ENCODE measurements at places on chromosomes 5 and 9.

GRCh38 chr5:149724884-149725283 lies 5.2 kb upstream of the PPARGC1B start:
- H3K27ac ChIP-seq = no peak overlapping the region
- no peaks in the 10 kb centered on the region for H3K36me3 ChIP-seq
- DNase-seq = peak; percentile 22
- H3K4me3 ChIP-seq = no peak overlapping the region
- no peaks in the 10 kb centered on the region for H3K4me1 ChIP-seq
- peaks cover 24% of the 10 kb centered on the region for H3K27me3 ChIP-seq

DNA sequence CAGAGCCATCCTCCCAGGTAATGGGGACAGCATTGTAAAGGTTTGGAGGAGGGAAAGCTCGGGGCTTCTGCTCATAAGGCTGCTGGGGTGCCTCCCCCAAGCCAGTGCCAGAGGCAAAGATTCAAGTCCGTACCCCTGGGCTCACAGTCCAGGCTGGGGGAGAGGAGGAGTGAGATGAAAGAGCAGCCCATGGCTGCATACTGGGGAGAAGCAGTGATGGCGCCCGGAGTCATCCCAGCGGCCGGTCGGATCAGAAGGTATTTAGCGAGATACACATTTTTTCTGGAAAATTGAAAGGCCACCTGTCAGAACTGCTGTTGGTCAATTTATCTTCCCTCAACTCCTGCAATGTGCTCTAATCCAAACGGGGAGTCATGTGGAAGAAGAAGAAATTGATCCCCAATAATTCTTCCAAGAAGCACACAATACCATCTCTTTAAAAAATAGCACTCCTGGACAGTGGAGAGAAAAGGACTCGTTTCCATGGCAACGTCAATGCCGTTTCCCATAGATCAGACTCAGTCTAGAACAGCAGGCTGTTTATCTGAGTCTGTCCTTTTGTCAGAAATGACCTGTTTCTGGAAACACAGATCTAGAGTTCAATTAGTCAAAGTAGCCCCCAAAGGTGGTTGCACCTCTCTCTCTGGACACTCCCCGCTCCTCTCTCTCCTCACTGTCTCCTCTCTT lies 65.9 kb downstream of the NSG2 start:
- H3K4me1 ChIP-seq = no peaks in the 10 kb centered on the region
- peaks cover 29% of the 10 kb centered on the region for H3K27me3 ChIP-seq
- DNase-seq = no peak
- H3K36me3 ChIP-seq = no peaks in the 10 kb centered on the region

DNA sequence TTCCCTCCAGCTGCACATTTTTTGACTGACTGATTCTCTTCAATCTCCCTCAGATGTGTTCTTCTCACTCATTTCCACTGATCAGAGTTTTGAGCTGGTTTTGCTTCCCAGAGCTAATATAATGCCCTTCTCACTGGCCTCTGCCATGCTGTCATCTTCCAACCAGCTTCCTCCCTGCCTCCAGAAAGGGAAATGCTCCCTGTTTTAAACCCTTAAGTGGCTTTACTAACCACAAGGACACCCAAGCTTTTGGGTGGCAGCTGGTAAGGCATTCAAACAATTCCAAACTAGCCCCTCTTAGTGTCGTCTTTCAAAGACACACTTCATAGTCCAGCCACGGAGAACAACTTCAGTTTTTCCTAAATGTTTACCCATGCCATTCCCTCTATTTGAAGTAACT lies 172.5 kb downstream of the CRB2 start:
- no peaks in the 10 kb centered on the region for H3K4me1 ChIP-seq
- H3K4me3 ChIP-seq = no peak overlapping the region
- H3K36me3 ChIP-seq = peaks cover 7% of the 10 kb centered on the region
- H3K27me3 ChIP-seq = no peaks in the 10 kb centered on the region
- no peak overlapping the region for H3K27ac ChIP-seq

DNA sequence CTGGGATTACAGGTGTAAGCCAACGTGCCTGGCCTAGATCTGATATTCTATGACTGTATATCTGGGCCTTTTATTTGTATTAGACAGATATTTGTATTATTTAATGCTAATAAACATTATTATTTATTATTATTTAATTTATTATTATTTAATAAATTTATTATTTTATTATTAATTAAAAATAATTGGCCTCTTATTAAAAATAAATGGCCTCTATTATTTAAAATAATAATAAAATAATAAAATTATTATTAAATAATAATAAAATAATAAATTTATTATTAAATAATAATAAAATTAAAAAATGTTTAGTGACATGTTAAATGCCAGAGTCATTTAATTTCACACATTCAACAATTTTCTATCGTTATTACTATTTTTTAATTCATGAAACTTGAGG lies 9.8 kb upstream of the COL15A1 start:
- H3K4me1 ChIP-seq = no peaks in the 10 kb centered on the region
- H3K4me3 ChIP-seq = no peak overlapping the region
- peaks cover 33% of the 10 kb centered on the region for H3K27me3 ChIP-seq
- no peak overlapping the region for H3K27ac ChIP-seq
- H3K36me3 ChIP-seq = no peaks in the 10 kb centered on the region

GRCh38 chr9:99660191-99660636 lies 161.5 kb upstream of the NR4A3 start:
- no peak overlapping the region for H3K4me3 ChIP-seq
- DNase-seq = no peak
- H3K36me3 ChIP-seq = no peaks in the 10 kb centered on the region

GRCh38 chr9:115204904-115205453 lies 87.0 kb upstream of the TNC start:
- DNase-seq = no peak
- peaks cover 17% of the 10 kb centered on the region for H3K27me3 ChIP-seq
- peaks cover 30% of the 10 kb centered on the region for H3K4me1 ChIP-seq
- no peak overlapping the region for H3K27ac ChIP-seq

DNA sequence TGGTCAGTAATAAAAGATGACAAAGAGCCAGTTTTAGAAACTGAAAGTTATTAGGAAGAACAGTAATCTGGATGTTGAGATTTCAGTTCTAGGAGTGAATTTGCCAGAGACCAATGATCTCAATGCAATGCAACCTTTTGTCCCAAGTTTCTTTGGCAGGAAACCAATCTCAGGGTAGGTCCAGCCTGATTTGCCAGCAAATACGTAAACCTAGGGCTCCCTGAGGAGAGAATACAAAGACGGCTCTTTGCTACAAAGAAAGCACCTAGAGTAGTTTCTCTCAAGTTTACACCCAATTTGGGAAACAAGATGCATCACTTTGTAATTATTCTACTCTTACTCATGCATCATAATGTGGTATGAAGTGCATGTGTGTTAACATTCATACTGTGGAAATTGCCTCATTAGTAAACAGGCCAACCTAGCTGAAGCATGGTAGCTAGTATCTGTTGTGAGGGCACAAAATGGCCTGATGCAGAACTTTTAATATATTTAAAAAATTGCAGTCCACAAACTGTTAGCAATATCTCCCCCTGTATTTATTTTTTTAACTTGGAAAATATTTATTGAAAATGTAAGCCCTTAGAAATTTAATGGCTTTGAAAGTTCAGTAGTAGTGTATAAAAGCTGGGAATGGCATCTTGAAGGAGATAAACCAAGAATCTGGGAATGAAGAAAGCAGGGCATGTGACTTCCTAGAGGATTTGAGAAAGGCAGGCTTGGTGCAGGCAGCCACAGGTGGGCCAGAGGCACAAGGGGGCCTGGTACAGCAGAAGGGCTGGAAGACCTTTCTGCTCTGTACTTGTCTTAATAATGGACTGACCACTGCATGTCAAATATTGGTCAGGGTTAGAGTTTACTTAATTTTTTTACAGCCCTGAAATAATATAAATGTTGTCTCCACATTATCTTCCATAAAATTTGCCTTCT lies 59.5 kb downstream of the MAST4 start:
- H3K4me3 ChIP-seq = no peak overlapping the region
- no peak overlapping the region for H3K27ac ChIP-seq
- no peak for DNase-seq
- no peaks in the 10 kb centered on the region for H3K36me3 ChIP-seq

GRCh38 chr5:76954383-76954763 lies 1.5 kb downstream of the CRHBP start:
- H3K27me3 ChIP-seq = peaks cover 69% of the 10 kb centered on the region
- H3K36me3 ChIP-seq = no peaks in the 10 kb centered on the region
- DNase-seq = no peak
- H3K4me3 ChIP-seq = peak overlapping the region; percentile 74
- no peak overlapping the region for H3K27ac ChIP-seq

DNA sequence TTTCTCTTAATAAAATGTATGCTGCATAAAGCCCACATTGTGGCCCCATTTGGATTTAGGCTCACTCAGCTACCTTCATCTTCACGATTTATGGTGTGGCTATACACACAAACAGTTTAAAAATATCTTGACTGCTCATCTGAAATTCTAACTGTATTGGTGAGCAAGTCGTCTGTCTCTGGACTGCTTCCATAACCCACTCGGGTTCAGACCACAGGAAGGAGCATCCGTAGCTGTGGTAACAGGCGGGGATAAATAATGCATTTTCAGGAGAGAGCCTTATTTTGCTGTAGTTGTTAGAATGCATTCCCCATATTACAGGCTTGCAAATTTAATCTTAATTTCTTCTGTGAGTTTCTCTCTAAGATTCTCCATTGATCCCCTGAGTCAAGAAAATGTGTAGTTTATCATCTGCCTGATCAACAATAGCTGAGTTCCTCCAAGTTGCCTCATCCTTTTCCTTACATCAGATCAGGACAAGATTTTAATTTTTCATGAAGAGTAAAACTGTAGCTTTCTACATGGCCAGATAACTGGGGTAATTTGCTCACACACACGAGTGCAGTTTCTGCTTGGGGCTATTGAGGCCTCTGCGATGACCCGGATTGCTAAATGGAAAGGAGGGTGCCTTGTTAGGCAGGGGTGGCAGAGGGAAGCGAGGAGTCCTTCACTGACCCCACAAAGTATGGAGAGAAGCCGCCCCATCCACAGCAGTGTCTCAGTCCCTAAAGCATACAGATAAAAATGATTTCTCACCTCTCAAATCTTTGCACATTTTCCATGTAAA lies 133.9 kb downstream of the FSTL4 start:
- peaks cover 27% of the 10 kb centered on the region for H3K4me1 ChIP-seq
- peaks cover 9% of the 10 kb centered on the region for H3K27me3 ChIP-seq
- H3K36me3 ChIP-seq = no peaks in the 10 kb centered on the region
- no peak for DNase-seq

Data from type B pancreatic cell (in vitro differentiated cells).